ENCODE measurements at places on chromosomes 7 and 10.
A peak's percentile ranks its signal among the peaks of the same experiment; 100 is the strongest.

DNA sequence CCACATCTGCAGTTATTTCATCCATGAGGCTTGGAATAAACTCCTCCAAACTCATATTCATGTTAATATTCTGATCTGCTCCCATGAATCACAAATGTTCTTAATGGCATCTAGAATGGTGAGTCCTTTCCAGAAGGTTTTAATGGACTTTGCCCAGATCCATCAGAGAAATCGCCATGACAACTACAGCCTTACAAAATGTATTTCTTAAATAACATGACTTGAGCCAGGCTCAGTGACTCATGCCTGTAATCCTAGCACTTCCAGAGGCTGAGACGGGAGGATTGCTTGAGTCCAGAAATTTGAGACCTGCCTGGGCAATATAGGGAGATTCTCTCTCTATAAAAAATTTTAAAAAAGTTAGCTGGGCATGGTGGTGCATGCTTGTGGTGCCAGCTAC is 102.1 kb upstream of the TMEM168 start:
- DNase-seq = no peak

DNA sequence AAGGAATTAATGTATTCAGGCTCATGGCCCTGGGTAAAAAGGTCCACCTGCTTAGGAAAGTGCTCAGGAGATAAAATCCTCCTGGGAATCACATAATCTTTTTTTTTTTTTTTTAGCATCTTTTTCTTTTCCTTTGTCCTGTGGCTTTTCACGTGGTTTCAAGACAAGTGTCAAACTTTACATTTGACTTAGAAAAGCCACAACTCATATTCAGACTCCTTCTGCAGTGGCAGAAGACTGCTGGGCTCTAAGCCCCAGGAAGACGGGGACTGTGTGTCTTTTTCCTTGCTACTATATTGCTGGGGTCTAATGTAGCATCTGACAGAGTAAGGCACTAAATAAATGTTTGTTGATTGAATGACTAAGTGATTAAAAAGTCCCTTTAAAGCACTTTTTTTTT is 127.5 kb upstream of the ANKRD1 start:
- no peak for DNase-seq

GRCh38 chr7:122219253-122219865 is 75.3 kb upstream of the AASS start:
- no peak for DNase-seq

GRCh38 chr7:92058040-92058439 is 76.2 kb downstream of the CYP51A1 start:
- DNase-seq = peak; percentile 15

- DNase-seq = no peak
These were observed 21.8 kb downstream of the ELFN1 start for GRCh38 chr7:1691601-1692514.

DNA sequence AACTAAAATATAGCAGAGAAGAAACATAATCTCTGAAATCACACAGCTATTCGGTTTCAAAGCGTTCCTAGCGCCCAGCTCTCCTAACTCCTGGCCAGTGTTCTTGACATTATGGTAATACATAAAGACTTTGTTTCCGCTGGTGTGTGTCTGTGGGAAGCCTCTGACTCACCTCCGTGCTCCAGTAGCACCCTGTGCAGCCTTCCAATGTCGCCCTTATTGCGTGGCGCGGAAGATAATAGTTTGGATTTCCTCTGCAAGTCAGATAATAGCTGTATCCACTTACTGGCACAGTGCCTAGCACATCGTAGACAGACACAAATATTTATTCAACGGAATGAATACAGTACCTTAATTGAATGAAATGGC is 570 bp downstream of the BMS1 start:
- DNase-seq = no peak

DNA sequence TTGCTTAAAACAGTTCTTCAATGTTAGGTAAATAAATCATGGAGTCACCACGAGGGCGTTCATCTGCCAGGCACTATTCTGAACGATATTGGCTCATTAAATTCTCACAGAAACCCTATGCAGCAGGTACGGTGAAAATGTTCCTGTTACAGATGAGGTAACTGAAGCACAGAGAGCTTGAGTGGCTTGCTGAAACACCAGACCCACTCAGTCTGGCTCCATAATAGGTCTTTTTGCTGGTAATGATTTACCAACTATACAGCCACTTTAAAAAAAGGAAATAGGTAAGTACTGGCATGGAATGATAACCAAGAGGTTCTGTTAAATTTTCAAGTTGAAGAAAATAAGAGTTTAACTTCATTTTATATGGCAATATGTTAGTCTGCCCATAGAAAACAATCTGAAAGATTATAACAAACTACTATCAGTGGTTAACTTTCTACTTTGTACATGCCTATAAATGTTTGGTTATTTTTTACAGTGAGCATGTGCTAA is 1.3 kb upstream of the TM9SF3 start:
- no peak for DNase-seq

DNA sequence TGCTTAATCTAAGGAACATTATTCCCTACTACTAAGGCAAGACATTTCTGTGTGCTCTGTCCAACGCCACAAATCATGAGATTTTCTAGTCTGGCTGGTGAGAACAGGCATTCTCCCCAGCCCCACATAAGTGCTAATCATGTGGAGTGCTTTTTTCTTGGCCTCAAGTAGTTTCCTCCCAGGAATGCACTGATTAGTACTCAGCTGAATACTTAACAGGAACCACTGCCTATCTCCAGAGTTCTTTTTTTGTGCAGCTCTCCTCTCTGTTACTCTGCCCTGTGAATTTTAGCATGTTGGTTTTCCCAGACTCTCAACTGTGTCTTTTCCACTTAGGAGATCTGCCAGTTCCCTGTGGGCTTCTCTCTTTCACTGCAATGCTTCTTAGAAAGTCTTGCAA is 1098.5 kb upstream of the LRRTM3 start:
- no peak for DNase-seq

GRCh38 chr10:37488792-37489657 is 363.6 kb downstream of the ANKRD30A start:
- no peak for DNase-seq

DNA sequence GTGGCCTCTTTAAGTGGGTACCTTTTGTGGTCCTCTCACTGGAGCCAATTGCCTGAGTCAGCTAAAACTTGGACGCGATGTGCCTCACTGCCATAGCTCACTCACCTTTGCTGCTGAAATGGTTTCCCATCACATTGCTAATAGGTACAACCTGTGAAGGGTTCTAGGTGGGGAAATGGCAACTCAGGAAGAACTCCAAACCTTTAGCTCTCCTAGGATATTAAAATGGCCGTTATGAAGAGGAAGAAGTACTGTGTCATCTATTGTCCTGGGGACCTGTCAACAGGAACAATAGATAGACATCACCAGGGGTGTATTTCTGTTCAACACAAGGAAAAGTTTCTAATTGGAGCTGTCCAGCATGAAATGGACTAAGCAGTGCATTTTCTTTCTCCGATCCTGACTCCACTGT is 1.2 kb upstream of the ZNF655 start:
- DNase-seq = no peak

DNA sequence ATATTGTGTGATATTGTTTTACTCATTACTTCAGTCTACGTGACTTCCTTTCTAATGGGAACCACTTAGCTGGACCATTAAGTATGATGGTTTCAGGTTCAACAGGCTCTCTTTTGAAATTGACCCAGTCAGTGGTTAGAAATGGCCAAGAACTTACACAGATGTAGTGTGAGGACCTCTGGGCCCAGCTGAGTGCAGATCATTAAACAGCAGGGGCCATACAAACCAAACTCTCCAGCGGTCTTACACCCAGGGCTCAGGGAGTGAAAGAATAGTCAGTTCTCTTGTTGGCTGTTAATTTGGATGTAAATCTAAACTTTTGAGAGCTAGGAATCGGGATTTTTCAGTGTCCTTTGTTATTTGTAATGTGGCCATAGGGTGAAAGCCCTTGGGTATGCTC is 107.3 kb downstream of the CELF2 start:
- DNase-seq = no peak

DNA sequence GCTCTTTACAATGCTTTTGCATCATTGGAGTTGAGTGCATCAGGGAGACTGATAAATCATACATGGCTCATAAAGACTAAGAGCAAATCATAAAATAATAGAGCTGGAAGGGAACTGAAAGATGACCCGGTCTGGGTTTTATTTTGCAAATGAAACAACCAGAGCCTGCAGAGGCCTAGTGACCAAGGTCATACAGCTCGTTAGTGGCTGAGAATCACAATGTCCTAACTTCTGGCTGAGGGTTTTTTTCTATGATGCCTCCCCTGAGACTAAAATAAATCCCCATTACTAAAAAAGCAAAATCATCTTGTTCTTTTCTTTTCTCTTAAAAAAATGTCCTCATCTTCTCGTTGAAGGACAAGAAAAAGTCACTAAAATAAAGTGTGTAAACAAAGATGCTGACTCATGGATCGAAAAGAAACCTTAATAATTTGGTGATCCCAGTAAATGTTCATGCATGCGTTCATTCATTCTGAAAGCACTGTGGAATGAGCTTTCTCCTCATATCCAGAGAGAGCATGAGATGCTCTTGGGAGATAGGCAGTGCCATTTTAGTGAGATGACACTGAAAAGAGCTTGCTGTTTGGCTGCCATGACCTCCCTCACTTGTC is 107.8 kb upstream of the PHYHIPL start:
- DNase-seq = no peak

GRCh38 chr10:93293999-93294398 is 188.1 kb downstream of the MYOF start:
- DNase-seq = no peak

GRCh38 chr7:107856806-107857540 is 34.0 kb upstream of the DLD start:
- DNase-seq = peak; percentile 58

DNA sequence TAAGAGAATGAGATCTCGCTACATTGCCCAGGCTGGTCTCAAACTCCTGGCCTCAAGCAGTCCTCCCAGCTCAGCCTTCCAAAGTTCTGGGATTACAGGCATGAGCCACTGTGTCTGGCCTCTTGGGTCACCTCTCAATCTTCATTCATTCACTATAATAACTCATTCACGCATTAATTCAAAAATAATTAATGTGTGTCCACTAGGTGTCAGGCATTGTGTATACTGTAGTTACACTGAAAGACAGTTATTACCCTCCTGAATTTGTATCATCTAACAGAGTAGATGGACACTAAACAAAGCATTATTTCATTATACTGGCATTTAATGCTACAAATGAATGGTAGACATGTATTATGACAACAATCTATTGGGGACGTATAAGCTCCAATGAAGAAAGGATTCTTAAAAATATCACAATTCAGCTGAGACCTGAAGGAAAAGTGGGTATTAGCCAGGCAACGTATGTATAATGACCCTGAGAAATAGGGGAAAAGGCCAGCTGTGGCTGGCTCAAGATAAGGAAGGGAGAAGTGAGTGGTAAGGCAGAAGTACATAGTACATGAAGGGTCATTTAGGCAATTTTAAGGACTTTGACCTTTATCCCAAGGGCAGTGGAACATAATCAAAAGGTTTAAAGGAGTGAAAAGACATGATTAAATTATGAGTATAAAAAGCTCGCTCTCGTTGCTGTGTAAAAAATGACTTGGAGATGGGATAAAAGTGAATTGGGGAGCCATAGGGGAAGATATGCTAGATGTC is 150.7 kb downstream of the BTAF1 start:
- DNase-seq = no peak

- DNase-seq = no peak
These were observed 4.0 kb downstream of the SFMBT2 start for GRCh38 chr10:7406712-7407333.

GRCh38 chr7:82330706-82331215 is 112.8 kb downstream of the CACNA2D1 start:
- DNase-seq = no peak

DNA sequence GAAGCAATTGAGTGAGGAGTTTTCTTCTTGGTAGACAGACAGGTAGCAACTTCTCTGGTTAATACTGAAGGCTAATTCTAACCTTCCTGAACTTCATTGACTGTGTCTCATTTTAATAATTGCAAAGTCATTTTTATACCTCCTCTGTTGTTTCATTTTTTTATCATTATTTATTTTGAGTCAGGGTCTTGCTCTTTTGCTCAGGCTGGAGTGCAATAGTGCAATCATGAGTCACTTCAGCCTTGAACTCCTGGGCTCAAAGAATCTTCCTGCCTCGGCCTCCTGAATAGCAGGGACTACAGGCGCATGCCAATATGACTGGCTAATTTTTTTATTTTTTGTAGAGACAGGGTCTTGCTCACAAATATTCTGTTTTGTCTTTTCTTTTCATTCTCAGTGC is 45.4 kb downstream of the APBB1IP start:
- no peak for DNase-seq

GRCh38 chr7:69822386-69822785 is 224.1 kb downstream of the AUTS2 start:
- DNase-seq = no peak

DNA sequence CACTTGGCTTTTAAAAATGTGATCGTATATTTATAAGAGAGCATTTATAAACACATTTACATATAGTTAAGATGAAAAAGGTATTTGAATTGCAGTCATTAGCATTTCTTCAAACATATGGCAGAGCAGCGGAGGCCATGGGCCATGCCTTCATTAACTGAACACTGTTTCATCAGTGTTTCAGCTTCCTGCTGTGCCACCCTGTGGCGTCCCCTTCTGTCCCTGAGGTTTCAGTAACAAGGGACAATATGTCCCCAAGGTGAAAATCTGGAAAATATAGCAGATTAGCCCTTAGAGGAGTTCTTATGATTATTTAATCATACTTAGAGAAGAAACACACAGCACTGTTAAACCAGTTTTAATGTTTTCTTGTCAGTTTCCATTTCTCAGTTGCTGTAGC is 577.8 kb downstream of the ETV1 start:
- no peak for DNase-seq

- DNase-seq = no peak
These were observed 122.7 kb downstream of the CUL2 start for GRCh38 chr10:34967335-34967880.

All from CD4-positive, alpha-beta T cell treated with Interleukin-6 at 100 ng/mL for 8 hours (primary cell).